ENCODE measurements at places on chromosomes 7 and 10. TPM values are rescaled to one million over a fixed set of nuclear protein-coding genes. Genes with fewer than 3 reads are reported as not detected.

HOXA5 gene
- not detected for total RNA-seq

GRCh38 chr10:61842755-61843497 lies 58.6 kb upstream of the ARID5B start:
- DNase-seq = no peak

- no peak for DNase-seq
Observed at GRCh38 chr7:2585446-2585845, 26.7 kb downstream of the IQCE start.

DNA sequence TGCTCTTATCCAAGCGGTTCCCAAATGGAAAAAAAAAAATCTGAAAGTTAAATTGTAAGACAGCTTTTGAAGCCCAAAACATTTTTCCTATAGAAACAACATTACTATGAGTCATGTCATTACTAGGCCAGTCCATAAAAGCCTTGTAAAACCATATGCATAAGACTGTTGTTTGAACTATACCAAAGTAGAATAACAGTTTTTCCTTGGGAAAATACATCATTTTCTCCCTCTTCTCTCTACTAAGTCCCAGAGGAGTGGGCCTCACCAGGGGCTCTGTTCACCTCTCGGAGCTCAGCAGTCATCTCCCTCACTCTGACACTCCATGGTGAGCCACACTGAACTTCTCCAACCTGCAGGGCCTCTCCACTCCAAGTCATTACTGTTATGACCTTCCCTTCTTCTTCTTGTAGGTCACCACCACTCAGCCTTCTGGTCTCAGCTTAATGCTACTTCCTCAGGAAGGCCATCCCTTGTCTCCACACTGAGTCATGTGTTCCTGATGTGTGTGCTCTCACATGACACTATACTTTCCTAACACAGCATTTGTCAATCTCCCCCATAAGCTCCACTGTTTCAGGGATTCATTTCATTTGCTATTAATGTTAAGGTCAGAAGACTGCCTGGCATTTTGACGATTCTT lies 32.5 kb downstream of the ZNF438 start:
- DNase-seq = no peak

DNA sequence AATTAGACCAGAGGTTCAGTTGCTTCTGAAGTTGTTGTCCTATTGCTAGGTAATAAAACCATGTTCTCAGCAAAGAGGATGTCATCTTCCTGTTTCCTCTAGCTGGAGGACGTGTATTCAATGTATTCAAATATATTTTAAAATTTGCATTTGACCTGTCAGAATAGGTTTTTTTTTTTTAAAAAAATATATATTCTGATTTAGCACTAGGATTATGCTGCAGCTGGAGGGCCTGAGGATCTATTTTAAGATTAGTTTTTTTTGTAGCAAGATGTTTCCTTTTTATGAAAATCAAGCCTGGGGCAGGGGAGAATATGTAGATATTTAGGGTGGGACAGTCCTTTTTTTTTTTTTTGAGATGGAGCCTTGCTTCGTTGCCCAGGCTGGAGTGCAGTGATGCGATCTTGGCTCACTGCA lies 337.0 kb downstream of the FRMD4A start:
- no peak for DNase-seq

- no peak for DNase-seq
Observed at GRCh38 chr7:142471820-142472219, 214.0 kb upstream of the PRSS58 start.
